Naive thymus-derived CD8-positive, alpha-beta T cell (primary cell): ENCODE measurements at places on chromosomes 12 and 14.

DNA sequence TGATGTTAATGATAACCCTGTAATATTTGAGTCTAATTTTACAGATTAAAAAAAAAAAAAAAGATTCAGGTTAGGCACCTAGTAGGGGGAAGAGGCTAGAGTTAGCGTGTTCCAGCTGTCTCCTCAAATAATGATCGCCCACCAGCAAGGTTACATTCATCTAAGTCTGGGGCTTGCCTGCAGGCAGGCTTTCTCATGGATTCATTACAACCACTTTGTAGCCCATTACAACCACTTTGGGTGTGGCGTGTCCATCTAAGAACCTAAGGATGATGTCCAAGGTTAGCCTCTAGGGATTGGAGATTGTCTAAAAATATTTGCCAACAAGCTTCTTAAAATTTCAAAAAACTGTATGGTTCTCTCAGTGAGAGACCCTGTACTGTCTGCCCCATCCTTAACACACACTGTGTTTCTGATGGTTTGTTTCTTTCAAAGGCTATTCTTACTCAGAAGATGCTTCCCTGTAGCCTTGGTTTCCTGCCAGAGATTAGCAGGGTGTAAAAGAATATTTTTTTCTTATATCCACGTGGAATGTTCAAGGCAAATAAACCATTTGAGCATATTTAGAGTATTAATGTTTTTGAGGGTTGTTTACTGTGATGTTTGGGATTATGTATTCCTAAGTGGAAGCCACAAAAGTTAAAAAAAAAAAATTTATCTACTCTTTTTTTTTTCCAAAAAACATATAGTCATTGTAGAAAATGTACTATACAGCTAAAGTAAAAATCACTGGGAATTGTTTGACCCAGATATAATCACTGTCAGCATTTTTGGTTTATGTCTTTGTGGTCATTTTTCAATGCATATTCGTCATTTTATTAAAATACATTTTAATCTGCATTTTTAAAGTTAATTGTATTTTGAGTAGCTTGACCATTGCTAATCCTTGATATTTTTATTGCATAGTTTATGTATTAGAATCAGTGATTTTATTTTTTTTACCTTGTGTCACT is 1.7 kb downstream of the DYNC1H1 start:
- DNase-seq: no peak
- H3K36me3 ChIP-seq: no peaks in the 10 kb centered on the region
- peaks cover 24% of the 10 kb centered on the region for H3K4me1 ChIP-seq

DNA sequence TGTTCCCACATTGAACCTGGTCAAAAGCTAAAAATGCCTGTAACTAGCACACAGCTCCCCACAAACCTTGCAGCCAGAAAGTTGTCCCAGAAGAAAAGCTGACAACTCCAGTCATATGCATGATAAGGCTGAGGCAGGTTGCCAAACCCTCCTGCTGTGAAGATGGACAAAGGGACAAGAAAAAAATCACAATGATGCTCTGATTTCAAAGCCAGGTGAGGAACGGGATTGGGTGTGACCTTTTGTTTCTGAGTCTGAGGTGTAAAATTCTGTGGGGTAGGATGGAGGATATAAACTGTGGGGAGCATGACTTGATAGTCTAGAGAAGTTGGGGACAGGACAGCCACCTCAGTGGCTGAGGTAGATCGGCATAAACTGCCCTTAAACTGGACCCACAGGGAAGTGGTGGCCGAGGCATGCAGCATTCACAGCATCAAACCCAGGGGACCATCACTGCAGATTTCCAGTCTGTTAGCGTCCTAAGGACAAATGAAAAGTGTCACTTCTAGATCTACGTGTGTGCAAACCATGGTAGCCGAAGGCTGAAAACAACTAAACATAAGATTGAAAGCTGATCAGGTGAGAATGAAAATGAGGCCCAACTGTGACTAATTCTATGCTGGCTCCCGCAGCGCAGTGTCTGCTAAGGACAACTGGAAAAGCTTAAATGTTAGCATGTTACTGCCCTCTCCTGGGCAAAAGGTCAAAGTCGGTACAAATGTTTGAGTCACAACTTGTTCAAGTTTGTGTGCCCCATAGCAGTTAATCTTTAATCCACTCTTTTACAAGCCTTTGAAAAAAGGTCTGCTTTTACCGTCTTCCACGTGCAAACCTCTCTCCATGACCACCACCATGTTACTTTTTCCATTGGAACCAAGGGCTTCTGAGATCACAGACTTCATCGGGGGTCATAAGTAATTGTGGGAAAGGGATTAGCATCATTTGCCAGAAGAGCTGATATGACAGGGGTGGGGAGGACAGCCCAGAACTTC is 39.8 kb downstream of the GRIN2B start:
- H3K36me3 ChIP-seq: no peaks in the 10 kb centered on the region
- DNase-seq: no peak
- no peak overlapping the region for H3K27ac ChIP-seq
- H3K4me3 ChIP-seq: no peak overlapping the region
- no peaks in the 10 kb centered on the region for H3K4me1 ChIP-seq

- no peaks in the 10 kb centered on the region for H3K36me3 ChIP-seq
- peak; percentile 80 for DNase-seq
- no peak overlapping the region for H3K27ac ChIP-seq
- H3K27me3 ChIP-seq: peaks cover 52% of the 10 kb centered on the region
- peaks cover 45% of the 10 kb centered on the region for H3K4me1 ChIP-seq
Measured at GRCh38 chr12:57214398-57214781, 2.2 kb upstream of the NXPH4 start.

GRCh38 chr14:33120966-33121365 is 182.3 kb downstream of the NPAS3 start:
- H3K27me3 ChIP-seq: no peaks in the 10 kb centered on the region
- no peaks in the 10 kb centered on the region for H3K4me1 ChIP-seq
- H3K4me3 ChIP-seq: no peak overlapping the region
- H3K36me3 ChIP-seq: no peaks in the 10 kb centered on the region

GRCh38 chr14:23938823-23939222 is 14.7 kb upstream of the DHRS4 start:
- H3K4me1 ChIP-seq: peaks cover 9% of the 10 kb centered on the region
- H3K36me3 ChIP-seq: no peaks in the 10 kb centered on the region
- H3K27me3 ChIP-seq: no peaks in the 10 kb centered on the region
- H3K4me3 ChIP-seq: no peak overlapping the region
- no peak for DNase-seq
- H3K27ac ChIP-seq: no peak overlapping the region

GRCh38 chr14:38405851-38406635 is 150.2 kb upstream of the CLEC14A start:
- no peak overlapping the region for H3K4me3 ChIP-seq
- H3K4me1 ChIP-seq: no peaks in the 10 kb centered on the region
- no peaks in the 10 kb centered on the region for H3K36me3 ChIP-seq

- H3K4me3 ChIP-seq: no peak overlapping the region
- peaks cover 23% of the 10 kb centered on the region for H3K27me3 ChIP-seq
- DNase-seq: no peak
- H3K36me3 ChIP-seq: no peaks in the 10 kb centered on the region
- no peak overlapping the region for H3K27ac ChIP-seq
Measured at GRCh38 chr12:119883237-119883636, 6.1 kb upstream of the CIT start.

DNA sequence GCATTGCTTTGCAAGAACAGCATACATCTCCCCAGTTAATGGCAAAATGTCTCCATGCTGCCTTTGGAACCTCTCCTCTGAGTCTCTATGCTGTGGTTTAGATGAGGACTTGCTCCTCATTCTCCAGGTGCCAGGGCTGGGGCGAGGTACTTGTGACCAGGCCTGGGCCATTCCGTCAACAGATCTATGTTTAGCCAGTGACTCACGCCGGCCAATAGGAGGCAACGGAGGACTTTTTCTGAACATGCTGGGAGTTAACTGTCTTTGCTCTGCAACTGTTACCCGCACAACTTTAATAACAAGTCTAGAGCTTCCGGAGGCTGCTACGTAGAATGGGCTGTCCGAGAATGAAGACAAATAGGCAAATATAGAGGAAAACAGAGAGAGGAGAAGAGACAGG is 214.2 kb downstream of the GLT1D1 start:
- DNase-seq: no peak
- H3K4me3 ChIP-seq: no peak overlapping the region
- peaks cover 3% of the 10 kb centered on the region for H3K27me3 ChIP-seq
- no peak overlapping the region for H3K27ac ChIP-seq
- no peaks in the 10 kb centered on the region for H3K36me3 ChIP-seq

GRCh38 chr14:88605594-88605993 is 42.8 kb downstream of the ZC3H14 start:
- no peaks in the 10 kb centered on the region for H3K27me3 ChIP-seq
- peaks cover 10% of the 10 kb centered on the region for H3K4me1 ChIP-seq
- no peak overlapping the region for H3K27ac ChIP-seq
- peaks cover 97% of the 10 kb centered on the region for H3K36me3 ChIP-seq
- no peak overlapping the region for H3K4me3 ChIP-seq
- no peak for DNase-seq

GRCh38 chr12:56759263-56759908 is 3.7 kb upstream of the HSD17B6 start:
- no peaks in the 10 kb centered on the region for H3K36me3 ChIP-seq
- H3K4me3 ChIP-seq: no peak overlapping the region
- H3K4me1 ChIP-seq: no peaks in the 10 kb centered on the region

- peak overlapping the region; percentile 77 for H3K4me3 ChIP-seq
- DNase-seq: no peak
- H3K27ac ChIP-seq: no peak overlapping the region
- peaks cover 6% of the 10 kb centered on the region for H3K36me3 ChIP-seq
- peaks cover 42% of the 10 kb centered on the region for H3K27me3 ChIP-seq
- H3K4me1 ChIP-seq: peaks cover 18% of the 10 kb centered on the region
Measured at GRCh38 chr12:94874518-94875302, 128.8 kb downstream of the NDUFA12 start.
